KG1 (cell line): ENCODE measurements at places on chromosomes 11 and 22.
A peak's percentile ranks its signal among the peaks of the same experiment; 100 is the strongest.

- DNase-seq: no peak
Measured at GRCh38 chr11:19931141-19931770, 218.6 kb downstream of the NAV2 start.

DNA sequence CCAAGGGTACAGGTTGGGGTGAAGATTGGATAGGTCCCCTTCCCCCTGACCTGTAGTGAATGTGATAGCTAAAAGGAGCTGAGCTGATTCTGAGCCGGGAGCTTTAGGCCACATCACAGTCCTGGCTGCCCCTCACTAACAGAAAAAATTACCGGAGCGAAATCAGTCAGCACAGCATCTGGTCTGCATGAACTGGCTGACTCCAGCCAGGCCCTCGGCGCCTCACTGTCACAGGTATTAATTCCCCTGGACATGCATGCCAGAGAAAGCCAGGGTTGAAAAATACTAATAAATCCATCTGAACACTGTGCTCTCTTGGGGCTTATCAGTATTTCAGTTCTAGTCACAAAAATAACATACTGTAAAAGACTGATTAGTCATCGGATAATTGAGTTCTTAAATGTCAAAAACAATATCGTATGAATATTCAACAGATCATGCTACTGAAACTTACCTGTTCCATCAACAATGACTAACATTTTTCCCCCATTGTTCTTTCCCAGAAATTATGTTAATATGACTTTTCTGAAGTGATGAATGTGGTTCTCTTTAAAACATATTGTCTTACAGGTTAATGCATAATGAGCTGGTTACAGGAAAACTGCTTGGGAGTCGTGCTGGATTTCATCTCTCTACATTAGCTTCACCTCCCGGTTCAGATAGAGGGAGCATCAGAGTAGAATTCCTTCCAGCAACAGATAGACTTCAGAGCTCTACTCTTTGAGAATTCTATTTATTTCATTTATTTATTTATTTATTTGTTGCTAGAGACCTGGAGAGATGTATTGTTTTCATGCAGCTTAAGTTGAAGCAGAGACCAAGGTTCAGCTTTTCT, 387.7 kb downstream of the NXPE2 start:
- no peak for DNase-seq

- DNase-seq: no peak
Measured at GRCh38 chr22:31046539-31047226, 34.4 kb upstream of the SMTN start.

DNA sequence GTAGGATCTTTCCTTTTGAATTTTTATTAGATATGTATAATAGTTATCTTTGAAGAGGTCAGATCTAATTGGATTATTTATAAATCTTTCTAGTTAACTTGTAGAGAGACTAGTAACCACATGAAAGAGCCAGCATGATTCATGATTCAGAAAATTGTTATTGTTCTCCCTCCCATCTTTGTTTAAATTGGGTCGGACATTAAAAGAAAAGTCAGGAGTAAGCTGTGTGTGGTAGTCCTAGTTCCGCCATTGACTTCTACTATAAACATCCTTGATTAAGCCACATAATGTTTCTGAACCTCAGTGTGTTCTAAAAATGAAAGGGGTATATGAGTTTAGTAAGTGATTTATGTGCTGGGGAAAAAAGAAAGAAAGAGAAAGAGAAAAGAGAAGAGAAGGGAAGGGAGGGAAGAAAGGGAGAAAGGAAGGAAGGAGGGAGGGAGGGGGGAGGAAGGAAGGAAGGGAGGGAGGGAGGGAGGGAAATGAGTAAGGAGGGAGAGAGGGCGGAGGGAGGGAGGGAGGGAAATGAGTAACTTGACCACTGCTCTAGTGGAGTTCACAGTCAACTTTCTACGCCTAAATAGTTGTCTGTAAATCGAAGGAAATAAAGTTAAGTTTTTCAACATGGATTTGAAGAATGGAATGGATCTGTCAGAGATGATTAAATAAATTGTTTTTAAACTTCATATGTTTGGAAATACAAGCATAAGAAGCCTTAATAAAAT, 32.9 kb downstream of the SIK2 start:
- DNase-seq: no peak

DNA sequence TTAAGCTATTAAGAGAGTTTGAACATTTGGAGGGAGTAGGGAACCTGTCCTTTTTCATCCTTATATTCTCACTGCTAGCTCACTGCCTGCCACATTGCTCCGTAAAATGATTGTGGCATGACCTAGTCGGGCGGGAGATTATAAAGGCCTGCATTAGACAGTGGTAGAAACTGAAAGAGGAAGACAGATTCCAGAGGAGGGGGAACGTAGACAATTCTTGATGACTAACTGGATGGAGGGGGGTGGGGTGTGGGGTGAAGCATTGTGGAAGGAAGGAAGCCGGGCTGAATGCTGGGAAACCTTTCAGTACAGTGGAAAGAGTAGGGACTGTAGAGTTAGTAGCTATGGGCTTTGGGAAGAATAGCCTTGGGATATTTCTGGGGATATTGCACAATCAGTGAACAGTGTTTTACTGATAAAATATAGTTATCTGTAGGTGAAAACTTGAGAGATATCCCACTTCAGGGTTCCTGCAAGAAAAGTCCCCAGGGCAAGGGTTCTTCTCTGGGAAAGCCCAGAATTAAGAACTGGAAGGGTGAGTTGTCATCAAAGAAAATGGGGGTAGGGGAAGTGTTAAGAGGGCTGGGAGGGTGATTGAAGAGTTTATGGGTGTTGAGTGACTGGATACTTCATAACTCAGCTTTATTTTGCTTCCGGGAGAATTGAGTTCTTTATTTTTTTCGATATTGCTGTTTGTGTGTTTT, 2.1 kb downstream of the MED15 start:
- peak; percentile 35 for DNase-seq

- no peak for DNase-seq
Measured at GRCh38 chr11:16794047-16794818, 55.8 kb downstream of the C11orf58 start.

DNA sequence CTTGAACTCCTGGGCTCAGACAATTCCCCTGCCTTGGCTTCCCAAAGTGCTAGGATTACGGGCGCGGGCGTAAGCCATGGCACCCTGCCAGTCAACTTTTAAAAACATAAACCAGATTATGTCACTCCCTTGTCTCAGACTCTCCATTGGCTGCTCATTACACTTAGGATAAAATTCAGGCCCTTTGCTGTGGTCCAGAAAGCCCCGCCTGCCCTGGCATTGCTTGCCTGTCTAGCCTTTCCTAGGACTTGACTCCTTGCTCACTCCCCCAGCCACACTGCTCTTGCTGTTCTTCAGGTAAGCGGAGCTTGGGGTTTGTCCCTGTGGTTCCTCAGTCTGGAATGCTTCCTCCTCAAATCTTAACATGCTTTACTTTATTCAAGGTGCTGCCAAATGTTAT, 30.5 kb downstream of the DIXDC1 start:
- DNase-seq: no peak

DNA sequence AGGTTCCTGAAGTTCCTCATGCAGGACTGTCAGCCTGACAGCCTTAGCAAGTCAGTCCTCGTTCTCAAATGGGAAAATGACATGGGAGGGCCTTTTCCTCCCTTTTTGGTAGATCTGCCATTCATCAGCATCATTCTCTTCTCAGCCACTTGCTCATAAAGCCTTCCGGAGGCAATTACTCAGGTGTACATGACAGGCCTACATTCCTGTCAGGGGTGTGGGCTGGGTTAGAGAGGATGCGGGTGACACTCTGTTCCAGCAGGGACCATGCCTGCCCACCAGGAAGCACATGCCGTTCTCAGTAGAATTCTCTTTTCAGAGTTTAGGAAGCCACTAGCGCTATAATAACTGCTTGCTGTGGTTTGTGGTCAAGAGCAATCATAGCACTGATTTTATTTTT, 24.2 kb upstream of the ANKK1 start:
- DNase-seq: no peak

GRCh38 chr22:37681001-37681424, 5.1 kb upstream of the NOL12 start:
- DNase-seq: no peak

GRCh38 chr22:46353483-46354105, 18.1 kb downstream of the TRMU start:
- no peak for DNase-seq

- DNase-seq: no peak
Measured at GRCh38 chr11:122799406-122800105, 38.7 kb upstream of the CRTAM start.

- DNase-seq: no peak
Measured at GRCh38 chr11:72141066-72141465, 5.5 kb downstream of the FOLR3 start.

DNA sequence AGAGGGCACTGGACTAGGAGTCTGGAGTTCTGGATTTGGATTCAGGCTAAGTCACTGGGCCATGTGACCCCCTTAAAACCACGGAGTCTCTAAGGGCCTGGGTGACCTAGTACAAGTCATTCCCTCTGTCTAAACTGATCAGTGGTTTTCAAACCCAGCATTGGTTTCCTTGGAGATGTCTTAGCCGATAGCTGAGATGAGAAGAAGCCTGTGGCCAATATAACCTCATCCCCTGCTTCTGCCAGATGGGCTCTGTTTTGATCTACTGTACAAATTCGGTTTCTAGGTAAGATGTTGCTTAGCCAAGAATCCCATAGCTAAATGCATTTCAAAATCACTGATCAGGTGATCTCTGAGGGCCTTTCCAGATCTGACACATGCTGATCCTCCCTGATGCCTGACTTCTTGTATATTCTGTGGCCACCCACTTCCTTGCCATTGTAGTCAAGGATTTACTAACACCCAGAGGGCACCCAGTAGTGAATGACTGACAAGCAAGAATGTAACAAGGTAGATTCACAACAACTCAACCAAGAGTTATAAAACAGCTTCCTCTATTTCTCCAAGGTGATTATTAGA, 53.1 kb downstream of the GALNT18 start:
- DNase-seq: no peak

DNA sequence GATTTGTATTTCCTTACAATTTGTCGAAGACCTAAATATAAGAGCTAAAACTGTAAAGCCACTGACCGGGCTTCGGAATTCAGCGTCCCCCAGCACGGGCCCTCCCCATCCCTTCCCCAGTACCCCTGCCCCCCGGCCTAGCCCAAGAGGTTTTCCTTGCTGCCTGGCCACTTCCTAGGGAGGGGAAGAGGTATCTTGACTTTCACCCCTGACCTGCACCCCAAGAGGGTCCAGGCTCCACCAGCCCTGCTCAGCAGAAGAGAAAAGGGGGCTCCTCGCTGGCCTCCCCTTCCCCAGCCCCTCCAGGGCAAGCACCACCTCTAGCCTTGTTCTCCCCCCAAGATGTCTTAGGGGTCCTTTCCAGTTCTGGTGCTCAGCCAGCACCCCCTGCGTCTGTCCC, 26.1 kb upstream of the CARS1 start:
- no peak for DNase-seq
